ENCODE measurements at places on chromosomes 2 and 18.
A peak's percentile ranks its signal among the peaks of the same experiment; 100 is the strongest.

- DNase-seq = no peak
These were observed 5.4 kb upstream of the KCNJ13 start for GRCh38 chr2:232781765-232782164.

GRCh38 chr2:72326759-72327158, 179.1 kb upstream of the CYP26B1 start:
- DNase-seq = no peak

DNA sequence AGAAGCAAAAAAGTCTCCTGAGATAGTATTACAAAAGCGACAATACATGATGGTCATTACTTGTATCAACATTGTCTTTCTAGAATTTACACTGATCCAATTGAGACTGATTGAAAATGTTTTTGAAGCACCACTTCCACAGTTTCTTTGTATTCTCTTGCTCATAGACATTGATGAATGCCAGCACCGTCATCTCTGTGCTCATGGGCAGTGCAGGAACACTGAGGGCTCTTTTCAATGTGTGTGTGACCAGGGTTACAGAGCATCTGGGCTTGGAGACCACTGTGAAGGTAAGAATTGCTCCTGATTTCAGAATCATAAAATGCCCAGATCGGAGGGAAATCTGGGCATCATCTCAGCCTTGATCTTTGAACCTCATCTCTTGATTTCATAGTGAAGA, 175.1 kb upstream of the RASGRP3 start:
- no peak for DNase-seq

DNA sequence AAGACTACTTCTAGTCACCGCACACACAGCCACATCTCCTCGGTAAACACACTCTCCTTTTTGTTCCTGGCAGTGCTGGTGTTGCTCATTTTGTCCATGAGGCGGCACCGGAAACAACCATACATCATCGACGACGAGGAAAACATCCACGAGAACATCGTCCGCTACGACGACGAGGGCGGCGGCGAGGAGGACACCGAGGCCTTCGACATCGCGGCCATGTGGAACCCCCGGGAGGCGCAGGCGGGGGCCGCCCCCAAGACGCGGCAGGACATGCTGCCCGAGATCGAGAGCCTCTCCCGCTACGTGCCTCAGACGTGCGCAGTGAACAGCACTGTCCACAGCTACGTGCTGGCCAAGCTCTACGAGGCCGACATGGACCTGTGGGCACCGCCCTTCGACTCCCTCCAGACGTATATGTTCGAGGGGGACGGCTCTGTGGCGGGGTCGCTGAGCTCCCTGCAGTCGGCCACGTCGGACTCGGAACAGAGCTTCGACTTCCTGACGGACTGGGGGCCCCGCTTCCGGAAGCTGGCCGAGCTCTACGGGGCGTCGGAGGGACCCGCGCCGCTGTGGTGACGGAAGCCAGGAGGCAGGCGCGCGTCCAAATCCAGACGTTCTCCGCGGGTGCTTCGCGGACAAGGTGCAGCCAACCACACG, 221.0 kb downstream of the CDH20 start:
- DNase-seq = peak; percentile 12

DNA sequence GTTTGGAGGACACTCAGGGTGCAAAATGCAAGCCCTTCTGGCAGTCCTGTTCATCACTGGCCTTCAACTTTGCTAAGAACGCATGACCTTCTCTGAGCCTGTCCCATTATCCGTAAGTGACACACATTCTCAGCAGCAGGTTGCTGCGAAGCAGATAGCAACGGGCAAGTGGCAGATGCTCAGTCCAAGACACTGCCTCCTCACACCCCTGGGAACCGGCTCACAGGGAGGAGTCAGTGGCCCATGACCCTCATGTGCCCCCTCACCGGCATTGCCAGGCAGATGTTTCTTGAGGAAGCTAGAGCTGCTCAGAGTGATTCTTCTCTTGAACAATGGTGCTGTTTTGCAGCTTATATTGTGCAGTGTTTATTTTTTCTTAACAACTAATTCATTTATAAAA, 737.2 kb upstream of the HS6ST1 start:
- DNase-seq = no peak

GRCh38 chr2:20186078-20186854, 38.7 kb downstream of the SDC1 start:
- no peak for DNase-seq

DNA sequence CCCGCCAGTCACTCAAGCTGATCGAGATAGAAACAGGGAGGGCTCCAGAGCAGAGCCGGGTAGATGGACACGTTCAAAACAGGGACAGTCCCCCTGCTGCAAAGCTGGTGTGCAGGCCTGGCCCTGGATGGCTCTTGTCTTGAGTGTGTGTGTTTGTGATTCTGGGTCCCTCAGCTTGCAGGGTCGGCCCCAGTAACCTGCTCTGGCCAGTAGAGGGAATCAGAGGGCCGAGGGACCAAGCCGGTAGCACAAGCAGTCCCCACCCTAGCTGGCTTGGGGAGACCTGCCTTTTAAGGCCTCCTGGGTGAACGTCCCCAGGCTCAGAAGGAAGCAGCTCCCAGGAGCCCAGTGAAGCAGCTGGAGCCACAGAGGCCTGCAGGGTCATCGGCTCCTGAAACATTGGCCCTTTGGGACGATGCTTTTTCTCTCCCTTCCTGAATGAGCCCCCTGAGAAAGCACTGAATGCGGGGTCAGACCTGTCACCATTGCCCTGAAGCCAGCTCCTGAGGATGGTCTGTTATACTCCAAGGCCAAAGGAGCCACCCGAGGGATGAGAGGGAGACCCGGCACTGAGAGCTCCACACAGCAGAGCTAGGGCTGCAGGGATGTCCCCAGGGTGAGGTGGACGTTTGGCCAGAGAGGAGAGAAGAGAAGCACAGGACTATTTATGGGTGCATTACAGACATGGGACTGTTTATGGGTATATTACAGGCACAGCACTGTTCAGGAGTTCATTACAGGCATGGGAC, 15.4 kb upstream of the MLPH start:
- peak; percentile 29 for DNase-seq
